ENCODE measurements at places on chromosomes 11 and 22.

- DNase-seq, result no peak
Observed at GRCh38 chr11:7486781-7487140, 1.5 kb downstream of the OLFML1 start.

- no peak for DNase-seq
Observed at GRCh38 chr11:114304065-114304464, 7.9 kb downstream of the NNMT start.

- no peak for DNase-seq
Observed at GRCh38 chr11:28099715-28100114, 8.2 kb downstream of the KIF18A start.

DNA sequence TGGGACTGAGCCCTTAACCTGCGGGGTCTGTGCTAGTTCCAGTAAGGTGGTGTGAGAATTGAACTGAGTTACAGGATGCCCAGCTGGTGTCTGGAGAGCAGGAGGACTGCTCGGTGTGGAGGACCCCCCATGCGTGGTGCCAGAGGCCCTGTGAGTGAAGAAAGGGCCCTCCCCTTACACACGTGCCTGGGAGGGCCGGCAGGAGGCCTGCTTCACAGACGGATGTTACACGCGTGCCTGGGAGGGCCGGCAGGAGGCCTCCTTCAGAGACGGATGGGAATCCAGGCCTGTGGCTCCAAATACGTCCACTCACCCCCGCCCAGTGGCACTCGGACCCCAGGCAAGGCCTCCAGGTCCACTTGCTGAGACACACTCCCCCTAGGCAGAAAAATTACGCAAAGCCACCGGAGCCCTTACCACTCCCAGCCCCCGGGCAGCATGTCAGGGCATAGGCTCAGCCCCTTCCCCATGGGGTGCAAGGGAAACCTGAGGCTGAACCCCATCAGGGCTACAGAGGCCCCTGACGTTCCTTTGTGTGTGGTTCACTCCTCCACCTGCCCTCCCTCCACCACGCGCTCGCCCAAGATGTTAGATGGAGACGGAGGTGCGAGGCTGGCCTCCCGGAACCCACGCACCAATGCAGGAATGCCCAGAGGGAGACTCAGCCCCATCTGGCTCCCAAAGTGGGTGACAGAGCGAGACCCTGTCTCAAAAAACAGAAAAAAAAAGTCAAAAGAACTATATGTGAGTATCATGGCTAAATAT lies 227.8 kb downstream of the BRD1 start:
- DNase-seq, result no peak

GRCh38 chr22:29833392-29833965 lies 4.6 kb downstream of the ASCC2 start:
- no peak for DNase-seq

- DNase-seq, result no peak
Observed at GRCh38 chr11:30091737-30092136, 74.9 kb upstream of the KCNA4 start.

GRCh38 chr22:36467946-36468345 lies 13.5 kb downstream of the TXN2 start:
- DNase-seq, result no peak

DNA sequence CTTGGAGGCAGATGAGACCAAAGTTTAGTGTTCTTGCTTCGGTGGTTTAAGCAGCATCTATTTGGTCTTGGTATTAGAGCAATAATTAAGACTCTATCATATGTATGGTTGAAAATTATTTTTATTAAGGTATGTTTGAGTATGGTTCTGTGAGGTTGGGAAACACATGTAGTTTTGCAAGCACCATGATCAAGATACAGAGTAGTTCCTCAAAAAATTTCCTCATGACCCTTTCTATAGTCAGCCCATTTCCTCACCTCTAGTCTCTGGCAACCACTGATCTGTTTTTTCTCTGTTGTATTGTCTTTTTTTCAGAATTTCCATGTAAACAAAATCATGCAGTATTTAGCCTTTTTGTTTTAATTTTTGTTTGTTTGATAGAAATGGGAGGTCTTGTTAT lies 18.4 kb downstream of the MTMR3 start:
- DNase-seq, result no peak

DNA sequence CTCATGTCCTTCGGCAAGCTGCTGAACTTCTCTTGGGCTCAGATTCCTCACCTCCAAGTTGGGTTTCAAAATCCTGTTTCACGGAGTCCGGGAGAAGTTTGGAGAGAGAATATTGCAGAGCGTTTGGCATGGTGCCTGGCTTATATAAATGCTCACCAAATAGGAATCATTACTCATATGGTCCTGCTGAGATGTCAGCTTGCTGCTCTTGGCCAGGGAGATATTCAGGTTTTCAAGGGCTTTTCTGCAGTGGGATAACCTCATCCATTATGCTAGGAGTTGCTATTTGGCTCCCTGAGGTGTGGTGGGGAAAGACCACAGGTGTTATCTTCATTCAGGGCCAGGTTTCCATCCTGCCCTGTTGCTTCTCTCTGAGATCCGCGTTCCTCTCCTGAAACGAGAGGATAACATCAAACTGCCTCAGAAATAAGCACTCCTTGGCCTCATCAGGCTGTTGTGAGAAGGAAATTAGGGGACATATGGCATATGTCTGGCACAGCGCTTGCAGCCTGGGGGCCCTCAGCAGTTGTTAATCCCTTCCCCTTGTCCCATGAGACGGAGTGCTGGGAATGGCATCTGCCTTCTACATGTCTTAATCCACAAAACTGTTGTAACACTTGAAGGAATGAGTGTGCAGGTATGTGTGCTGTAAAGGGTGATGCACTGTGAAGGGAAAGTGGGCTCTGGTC lies 29.9 kb upstream of the ACER3 start:
- DNase-seq, result no peak

DNA sequence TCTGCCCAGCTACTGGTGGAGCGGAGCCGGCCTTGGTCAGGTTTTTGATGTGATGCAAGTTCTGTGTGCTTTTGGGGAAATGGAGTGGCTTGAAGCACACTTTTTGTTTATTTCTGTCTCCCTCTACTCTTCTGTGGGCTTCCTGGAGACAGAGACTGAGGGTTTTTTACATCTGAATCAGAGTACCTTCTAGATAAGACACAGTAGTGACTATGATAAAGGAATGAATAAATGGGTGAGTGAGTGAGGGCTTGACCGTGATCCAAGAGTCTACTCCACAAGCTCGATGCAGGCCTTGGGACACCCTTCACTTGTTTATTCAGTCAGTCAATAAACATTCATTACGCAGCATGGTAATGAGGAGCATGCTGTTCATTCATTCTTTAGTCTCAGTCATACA lies 125.7 kb downstream of the PKNOX2 start:
- no peak for DNase-seq

DNA sequence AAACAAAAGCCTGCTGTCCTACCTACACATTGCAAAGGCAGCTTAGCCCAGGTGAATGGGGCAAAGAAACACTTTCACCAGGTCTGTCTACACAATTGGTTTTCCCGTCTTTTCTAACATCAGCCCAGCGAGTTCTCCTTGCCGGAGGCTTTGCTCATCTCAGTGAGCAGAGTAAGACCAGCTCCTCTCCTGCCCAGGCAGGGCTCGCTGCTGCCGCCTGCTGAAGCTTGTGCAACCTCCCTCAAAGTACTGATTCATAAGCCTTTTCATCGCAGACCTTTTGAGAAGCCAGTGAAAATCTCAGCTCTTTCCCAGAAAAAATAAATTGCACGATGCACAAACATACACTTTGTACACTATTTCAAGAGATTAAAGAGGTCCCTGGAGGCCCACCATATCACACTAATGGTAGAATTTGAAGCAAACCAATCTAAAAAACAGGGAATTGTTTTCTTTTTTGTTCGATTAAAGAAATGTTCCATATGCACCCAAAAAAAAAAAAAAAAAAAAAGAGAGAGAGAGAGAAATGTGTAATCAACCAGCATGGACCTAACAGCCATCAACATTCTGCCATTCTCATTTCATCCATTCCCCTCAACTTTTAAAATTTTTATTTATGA lies 328.1 kb upstream of the MPPED2 start:
- DNase-seq, result peak; percentile 16

DNA sequence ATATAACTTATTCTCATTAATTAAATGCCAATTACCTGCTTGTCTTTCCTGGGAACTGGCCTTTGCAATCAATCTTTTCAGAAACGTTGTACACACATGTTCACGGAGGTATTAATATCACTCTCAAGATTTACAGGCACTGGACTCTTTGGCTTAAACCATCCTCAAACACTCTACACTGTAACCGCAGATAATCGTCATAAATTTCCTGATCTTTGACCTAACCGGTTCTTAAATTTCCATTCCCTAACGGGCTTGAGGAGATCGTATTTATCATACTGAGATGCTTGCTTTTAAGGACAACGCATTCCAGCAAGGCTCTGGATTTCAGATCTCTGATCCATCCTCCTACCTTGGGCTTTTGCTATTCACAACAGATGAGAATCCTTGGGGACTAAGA lies 72.8 kb downstream of the ARL14EP start:
- DNase-seq, result no peak

DNA sequence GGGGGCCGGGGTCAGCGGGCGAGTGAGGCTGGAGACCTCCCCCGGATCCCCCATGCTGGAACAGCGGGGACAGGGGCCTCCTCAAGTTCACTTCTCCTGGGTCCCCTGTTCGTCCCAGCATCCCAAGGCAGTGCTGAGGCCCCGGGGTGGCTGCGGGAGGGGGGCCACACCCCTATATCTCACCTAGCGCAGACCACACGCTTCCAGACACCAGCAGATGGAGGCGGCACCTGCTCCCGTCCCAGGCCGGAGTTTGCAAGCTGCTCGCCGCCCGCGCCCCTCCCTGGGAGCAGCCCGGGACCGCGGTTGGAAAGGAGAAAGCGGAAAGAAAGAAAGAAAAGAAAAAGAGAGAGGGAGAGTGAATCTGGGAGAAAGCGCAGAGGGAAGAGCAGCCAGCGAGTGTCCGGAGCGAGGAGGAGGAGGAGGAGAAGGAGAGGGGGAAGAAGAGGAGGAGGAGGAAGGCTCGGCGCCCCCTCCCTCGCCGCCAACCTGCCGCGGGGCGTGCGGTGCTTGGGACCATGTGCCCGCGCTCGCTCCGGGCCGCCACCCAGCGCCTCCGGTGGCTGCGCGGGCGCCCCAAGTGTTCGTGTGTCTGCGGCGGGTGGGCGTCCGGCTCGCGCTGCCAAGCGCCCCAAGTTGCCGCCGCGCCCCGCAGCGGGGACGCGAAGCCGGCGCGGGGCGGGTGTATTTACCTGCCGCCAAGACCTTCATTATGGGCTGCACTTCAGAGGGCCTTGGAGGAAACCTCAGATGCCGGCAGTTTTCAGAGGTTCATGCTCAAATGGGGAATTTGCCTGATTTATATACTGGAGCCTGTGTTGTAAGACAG lies at the start of gene LIF:
LIF (minus strand) TSS at position 775 of the 829 bp plus-strand sequence; CDS start at position 711, 64 bp downstream.
- DNase-seq, result no peak

DNA sequence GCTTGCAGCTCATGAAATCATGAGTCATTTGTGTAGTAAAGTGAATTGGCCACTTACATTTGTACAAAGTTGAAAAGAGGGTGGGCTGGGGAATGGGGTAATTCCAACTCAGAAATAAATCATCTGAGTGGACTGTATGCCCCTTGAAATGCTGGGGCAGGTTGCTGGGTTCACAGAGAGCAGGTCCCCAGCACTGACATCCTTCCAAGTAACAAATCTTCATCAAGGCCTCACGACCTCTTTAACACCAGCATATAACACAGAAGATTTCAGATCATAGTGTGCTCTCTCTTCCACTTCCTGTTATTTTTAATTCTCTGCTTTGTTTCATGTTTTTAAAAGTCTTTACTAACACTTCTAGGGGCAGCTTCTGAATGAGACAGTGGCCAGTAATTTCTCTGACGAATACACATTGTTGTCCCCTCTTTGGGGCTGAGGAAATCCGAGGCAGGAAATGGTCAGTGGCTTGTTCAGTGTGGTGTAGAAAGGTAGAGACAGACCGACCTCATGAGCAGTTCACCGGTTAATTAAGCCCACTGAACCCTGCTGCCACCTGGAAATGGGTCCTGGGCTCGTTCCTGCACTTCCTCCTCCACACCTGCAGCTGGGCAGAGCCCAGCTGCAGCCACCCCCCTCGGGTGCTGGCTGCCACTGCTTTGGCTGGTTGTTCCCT lies 127.7 kb downstream of the MAML2 start:
- DNase-seq, result no peak

- DNase-seq, result no peak
Observed at GRCh38 chr11:126890561-126890960, 110.0 kb downstream of the KIRREL3 start.

GRCh38 chr11:7892840-7893254 lies 38.2 kb downstream of the OR10A6 start:
- peak; percentile 21 for DNase-seq

DNA sequence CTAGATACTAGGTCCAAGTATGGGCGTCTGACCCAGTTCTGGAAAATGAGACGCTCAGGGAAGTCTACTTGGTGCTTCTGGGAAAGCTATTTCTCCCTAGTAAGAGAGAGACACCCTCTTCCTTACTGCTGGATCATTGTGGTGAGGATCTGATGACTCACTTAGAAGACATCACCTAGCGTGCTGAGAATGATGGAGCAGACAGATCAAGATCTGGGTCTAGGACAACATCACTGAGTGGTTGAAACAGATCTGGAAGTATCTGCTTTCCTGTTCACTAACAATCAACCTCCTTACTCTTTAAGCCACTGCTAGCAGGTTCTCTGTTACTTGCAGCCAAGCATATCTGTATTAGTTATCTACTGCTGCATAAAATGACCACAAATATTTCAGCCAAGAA lies 38.3 kb upstream of the HMGXB4 start:
- no peak for DNase-seq

DNA sequence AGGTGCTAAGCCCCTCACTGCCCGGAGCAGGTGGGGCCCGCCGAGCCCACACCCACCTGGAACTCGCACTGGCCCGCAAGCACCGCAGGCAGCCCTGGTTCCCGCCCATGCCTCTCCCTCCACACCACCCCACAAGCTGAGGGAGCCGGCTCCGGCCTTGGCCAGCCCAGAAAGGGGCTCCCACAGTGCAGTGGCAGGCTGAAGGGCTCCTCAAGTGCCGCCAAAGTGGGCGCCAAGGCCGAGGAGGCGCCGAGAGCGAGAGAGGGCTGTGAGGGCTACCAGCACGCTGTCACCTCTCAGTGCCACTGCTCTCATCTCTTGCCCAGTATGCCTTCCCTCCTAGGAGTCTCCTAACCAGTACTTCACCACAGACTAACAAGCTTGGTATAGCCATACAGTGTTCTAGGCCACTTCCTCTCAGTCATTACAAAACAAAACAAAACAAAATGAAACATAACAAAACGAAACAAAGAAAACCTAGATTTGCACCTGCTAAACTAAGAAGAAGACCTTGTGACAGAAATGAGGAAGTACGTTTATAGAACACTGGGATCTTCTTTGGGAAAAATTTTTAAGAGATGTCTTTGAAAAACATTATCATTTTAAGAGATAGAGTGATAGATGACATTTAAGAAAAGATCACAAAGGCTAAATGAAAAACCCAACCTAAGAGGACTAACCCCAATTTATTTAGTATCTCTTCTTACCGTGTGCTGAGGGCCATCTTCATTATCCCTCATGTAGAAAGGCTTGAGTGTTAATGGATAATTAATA lies 47.7 kb upstream of the GAB2 start:
- DNase-seq, result no peak

All from NCI-H748 treated with DMSO at 0.1 percent for 48 hours (cell line).